ENCODE measurements at places on chromosomes 13 and 19. TPM values are rescaled to one million over a fixed set of nuclear protein-coding genes. Genes with fewer than 3 reads are reported as not detected.

CEACAM19 gene
- total RNA-seq, result 25.6 TPM

SPACA4 gene
- total RNA-seq, result not detected

- DNase-seq, result no peak
Observed at GRCh38 chr13:99439048-99439447, 62.2 kb upstream of the TM9SF2 start.

FUT3 gene
- 0.22 TPM for total RNA-seq

TMEM255B gene
- 15.8 TPM for total RNA-seq

KISS1R gene
- not detected for total RNA-seq

GRCh38 chr19:1882089-1882785 is 3.1 kb downstream of the ABHD17A start:
- DNase-seq, result no peak

DNA sequence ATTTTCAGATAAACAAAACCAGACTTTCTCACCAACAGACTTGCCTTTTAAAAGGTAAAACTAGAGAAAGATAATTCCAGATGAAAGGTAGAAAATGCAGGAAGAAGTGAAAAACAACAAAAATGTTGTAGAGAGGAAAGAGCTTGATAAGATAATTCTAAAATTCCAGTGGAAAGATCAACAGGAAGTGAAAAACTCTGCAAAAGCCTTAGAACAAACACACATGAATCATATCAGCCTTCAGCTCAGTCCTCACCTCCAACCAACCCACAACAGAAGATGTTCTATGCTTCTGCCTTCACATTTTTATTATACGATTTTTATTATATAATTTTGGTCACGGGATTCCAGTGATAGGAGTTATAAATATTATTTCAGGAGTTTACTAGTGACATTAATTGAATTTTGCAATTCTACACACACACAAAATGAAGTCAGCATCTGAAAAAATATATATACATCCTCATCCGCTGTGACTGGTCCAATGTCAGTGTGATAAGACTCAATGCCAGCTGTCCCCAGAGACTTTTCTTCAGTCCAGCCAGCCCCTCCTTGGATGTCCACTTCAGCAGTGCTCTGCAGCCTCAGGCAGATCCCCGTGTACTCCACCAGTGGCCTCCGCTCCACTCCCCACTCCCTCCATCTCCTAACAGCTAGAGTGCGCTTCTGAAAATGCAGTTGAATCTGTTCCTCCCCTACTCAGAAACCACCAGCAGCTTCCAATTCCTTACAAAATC is 57.9 kb downstream of the GADD45B start:
- no peak for DNase-seq

PLK5 gene
- total RNA-seq, result 0.22 TPM

- no peak for DNase-seq
Observed at GRCh38 chr19:44666852-44667556, 4.3 kb upstream of the CEACAM19 start.

KLF16 gene
- total RNA-seq, result 27.0 TPM

DNA sequence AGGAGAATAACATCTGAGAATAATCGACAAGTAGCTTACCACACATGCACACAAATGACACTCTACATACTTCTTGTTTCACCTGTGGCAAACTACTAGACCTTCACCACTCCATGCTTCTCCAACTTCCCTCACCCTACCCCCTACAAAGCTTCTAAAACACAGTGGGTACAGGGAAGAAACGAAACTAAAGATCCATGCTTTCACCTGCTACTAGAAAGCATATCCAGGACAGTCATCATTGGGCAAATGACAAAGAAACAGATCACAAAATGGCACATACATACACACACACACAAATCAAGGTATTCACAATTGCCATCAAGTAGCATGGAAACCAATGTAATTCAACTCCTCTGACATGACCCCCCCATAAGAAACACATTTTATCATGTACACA is 10.6 kb downstream of the BRD4 start:
- no peak for DNase-seq

GRCh38 chr13:76833441-76833954 is 52.7 kb downstream of the KCTD12 start:
- DNase-seq, result no peak

DNA sequence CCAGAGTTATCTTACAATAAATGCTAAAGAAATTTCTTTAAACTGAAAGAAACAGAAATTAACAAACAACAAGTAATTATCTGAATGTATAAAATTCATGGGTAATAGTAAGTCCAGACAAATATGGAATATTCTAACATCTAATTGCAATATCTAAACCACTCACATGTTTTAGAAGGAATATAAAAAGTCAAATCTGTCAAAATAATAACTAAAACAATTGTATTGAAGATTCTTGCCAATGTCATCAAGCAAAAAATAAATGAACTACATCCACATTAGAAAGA is 942.9 kb upstream of the PCDH20 start:
- DNase-seq, result no peak

TSHZ3 gene
- total RNA-seq, result not detected

DNA sequence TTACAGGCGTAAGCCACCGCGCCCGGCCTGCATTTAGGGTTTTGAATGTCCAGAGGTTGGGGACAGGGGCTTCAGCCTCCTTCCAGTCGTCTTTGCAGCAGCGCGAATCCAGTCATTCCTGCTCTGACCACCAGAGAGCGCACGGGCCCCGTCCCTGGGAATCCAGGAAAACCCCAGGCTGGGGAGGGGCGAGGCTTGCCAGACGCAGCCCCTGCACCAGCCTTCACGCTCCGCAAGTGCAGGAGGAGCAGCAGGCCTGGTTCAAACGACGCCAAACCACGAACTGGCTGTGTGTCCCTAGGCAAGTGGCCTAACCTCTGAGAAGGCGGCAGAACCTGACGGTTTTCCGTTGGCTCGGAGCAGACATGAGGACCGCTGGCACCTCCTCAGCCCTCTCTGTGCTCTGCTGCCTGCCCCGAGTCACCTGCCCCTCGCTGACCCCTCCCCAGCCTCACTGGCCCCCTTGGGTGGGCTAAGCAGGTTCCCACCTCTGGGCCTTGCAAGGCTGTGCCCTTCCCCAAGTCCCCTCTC is 2.0 kb upstream of the RNF126 start:
- peak; percentile 76 for DNase-seq

GRCh38 chr13:40442826-40443225 is 223.6 kb downstream of the FOXO1 start:
- DNase-seq, result no peak

SAMD4B gene
- total RNA-seq, result 94.2 TPM

VAV1 gene
- not detected for total RNA-seq

DNA sequence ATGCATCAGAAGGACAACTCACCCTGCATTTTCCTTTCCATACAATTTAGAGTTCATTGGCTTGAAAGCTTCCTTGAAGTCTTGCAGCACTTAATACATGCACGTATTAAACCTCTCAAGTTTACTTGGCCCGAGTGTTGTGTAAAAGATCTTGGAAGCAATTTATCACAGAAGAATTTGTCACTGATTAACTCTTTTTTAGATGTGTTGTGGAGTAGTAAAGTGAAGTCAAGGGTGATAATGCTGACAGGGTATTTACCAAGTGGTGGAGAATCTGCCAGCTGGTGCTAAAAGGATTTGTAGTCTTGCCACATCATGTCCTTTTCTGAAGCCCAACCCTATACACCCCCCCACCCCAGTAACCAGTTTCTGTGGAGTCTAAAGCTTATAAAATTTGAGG is 421.0 kb upstream of the MIR17HG start:
- no peak for DNase-seq

SCN1B gene
- 0.19 TPM for total RNA-seq
